ENCODE measurements at places on chromosomes 11 and 22.

DNA sequence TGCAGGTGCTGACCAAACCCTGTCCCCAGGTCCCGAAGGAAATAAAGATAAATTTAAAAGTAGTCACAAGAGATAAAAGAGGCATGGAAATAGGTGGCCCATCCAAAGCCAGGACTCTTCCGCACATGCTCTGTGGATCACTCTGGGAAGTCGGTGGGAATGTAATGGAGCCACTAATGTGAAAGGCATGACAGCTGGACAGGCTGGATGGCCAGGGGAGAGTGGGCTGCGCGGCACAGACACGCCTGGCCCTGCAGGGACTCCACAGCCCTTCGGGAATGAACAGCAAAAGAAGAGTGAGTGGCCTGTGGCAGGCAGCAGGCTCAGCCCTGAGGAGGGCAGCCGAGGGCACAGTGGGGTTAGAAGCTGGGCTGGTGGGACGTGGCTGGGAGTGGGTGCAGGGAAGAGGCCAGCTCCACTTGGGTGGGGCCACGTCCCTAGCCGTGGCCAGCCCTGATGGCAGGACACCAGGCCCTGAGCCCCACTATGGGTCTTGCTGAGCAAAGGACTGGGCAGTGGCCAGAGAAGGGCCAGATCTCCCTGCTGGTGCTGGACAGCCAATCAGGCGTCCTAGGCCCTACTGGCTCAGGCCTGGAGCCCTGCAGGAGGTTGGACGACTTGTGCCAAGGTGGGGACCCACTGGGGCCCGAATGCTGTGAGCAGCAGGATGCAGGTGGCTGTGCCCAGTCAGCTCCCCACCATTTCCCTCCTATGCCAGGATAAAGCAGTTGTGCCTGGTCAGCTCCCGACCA lies 31.3 kb upstream of the GNB1L start:
- DNase-seq = no peak

DNA sequence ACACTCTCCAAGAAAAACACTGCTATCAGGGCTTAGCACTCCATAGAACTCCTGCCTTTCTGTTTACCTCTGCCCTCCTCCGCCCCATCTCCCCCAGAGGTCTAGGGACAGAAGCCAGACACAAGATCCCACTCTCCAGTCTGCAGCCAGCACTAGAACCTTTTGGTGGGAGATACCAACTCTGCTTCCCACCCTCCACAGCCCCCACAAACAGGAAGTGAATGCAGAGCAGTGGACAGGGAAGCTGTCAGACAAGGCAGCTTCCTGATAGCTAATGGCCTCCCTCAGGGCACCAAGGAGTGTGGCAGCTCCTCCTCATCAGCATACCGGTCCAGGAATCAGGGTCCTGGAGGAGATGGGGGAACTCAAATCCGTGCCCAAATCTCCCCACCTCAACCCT lies 5.1 kb downstream of the SCN4B start:
- no peak for DNase-seq

- DNase-seq = no peak
Measured at GRCh38 chr11:71279916-71280645, 27.7 kb upstream of the SHANK2 start.

DNA sequence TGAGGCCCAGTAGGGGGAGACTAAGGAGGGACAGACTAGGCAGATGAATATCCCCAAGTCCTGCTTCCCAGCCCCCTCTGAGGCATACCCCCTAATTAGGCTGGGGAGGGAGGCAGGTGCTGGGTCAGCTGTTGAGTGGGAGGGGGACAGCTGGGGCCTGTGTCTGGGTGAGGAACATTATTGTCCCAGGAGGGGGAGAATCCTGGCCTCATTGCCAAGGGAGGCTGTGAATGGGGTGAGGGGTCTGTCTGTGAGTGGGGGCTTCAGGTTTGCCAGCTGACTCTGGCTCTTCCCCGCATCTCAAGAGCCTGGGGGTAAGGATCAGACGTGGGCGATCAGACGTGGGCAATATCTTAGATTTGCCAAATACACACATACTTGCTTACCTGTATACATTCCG lies 2.1 kb downstream of the INPPL1 start:
- no peak for DNase-seq

DNA sequence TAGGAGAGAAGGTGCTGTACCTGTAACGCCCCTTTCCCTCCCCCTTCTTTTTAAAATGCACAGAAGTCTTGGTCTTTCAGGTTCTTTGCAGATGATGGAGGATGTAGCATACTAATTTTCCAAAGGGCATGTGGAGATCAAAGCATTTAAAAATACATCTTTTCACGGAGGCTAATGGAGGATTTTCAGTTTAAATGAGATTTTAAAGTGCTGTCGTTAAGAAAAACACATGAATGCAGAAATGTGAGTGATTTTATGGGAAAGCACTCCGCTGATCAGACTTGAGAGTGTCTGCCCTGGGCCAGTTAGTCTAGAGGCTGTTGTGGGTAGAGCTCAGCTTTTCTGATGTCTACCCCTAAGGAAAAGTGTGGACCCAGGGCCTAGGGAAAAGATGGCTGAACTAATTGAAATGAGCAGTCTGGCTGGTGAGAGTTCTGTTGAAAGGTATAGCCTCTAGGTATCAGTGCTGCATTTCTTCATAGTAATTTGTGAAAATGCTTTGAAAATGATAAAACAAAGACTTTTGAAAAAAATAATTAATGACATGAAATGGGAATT lies 2.5 kb downstream of the AMOTL1 start:
- DNase-seq = no peak
